NCI-H526 (cell line): ENCODE measurements at places on chromosomes 1 and 21.

- no peak for DNase-seq
Observed at GRCh38 chr1:220917535-220918209, 38.4 kb downstream of the HLX start.

DNA sequence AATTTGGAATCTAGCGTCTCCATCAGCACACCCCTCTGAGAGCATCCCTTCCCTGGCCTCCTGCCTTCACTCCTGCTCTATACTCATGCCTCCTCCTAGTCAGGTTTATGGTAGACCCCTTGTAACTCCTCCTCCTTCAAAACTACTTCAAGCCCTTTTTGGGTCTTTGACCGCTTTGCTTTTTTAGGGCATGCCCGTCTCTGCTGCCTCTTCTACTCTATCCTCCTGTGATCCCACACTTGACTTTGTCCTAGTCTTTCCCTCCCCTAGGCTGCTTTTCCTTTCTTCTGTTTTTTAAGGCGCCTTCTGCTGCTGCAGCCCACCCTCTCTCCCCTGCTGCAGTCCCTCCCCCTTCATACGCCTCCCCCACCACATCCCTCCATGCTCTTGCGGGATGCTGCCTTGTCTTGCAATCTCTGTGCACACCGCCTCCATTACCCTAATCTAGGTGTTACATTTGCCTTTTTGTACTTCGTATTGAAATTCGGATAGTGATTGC lies 1.5 kb downstream of the SNX27 start:
- peak; percentile 27 for DNase-seq

GRCh38 chr1:232806186-232806510 lies 932 bp downstream of the MAP10 start:
- DNase-seq: no peak

GRCh38 chr1:225941187-225941941 lies at the start of gene LEFTY2:
Gene LEFTY2 (minus strand): TSS chr1:225941220. CDS start chr1:225941140, 80 bp downstream.
- no peak for DNase-seq

GRCh38 chr21:39300587-39300986 lies 12.8 kb downstream of the BRWD1 start:
- DNase-seq: no peak

- DNase-seq: no peak
Observed at GRCh38 chr1:32927441-32927840, 26.3 kb upstream of the TMEM54 start.

GRCh38 chr1:155858800-155859233 lies 550 bp upstream of the SYT11 start:
- DNase-seq: no peak

- DNase-seq: no peak
Observed at GRCh38 chr1:245179706-245180105, 24.9 kb downstream of the KIF26B start.

GRCh38 chr1:94496076-94496755 lies 45.3 kb downstream of the F3 start:
- DNase-seq: no peak

- no peak for DNase-seq
Observed at GRCh38 chr1:178488393-178488792, 8.4 kb downstream of the CLEC20A start.

DNA sequence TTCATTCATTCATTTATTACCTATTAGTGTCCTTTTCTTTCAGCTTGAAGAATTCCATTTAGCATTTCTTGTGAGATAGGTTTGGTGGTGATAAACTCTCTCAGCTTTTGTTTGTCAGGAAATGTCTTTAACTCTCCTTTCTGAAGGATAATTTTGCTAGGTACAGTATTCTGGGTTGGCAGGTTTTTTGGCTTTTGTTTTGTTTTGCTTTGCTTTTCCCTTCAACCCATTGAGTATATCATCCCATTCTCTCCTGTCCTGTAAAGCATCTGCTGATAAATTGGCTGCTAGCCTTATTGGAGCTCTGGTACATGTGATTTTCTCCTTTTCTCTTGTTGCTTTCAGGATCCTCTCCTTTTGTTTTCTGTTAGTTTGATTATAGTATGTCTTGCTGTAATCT lies 47.0 kb upstream of the RGS4 start:
- DNase-seq: no peak

GRCh38 chr1:168913711-168914463 lies 184.9 kb upstream of the DPT start:
- DNase-seq: no peak

GRCh38 chr1:223248770-223249140 lies 105.7 kb upstream of the TLR5 start:
- no peak for DNase-seq
